Endothelial cell of umbilical vein (primary cell): ENCODE measurements at places on chromosomes 3 and 15.

DNA sequence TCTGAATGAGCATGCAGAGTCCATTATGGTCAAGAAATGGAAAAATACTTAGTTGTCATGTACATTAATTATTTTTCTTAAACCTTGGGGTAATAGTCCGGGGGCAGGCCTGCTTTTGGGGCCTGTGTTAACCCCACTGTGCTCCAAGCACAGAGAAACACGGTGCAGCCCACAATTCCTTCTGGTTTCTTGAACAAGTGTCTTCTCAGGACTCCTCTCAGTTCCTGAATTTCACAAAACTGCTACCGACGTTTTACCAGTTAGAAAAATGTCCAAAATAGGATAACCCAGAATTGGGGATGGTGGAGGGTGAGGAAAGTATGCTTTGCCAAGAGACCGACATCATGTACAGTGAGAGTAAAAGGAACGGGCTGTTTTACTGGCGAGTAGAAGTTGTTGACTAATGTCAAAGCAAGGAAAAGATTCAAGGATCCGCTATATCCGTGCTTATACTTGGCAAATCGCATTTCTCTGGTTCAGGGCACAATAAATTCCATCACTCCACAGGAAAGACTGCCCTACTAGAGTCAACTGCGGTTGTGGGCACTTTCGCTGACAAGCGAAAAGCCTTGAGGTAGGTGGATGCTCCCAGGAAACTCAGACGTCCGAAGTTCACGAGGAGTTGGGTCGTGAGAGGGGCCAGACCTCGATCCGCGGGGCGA lies 495 bp upstream of the NXPE3 start:
- no peak for DNase-seq

GRCh38 chr3:149596134-149596770 lies 61.6 kb downstream of the WWTR1 start:
- peak; percentile 82 for DNase-seq

DNA sequence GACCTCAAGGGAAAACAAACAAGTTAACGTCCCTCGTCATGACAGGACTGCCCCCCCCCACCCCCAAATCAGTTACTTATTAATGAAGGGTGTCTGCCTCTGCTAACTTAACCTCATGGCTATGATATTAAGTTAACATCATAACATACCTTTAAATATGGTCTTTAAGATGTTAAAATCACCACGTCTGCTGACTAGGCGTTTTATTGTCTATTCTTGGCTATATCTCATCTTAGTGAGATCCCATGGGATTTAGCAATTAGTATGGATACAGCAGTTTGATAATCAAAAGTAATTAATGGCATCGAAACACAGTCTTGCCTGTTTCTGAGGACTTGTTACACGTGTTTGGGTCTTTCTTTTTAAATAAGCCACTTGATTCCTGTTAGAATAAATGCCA lies 186.9 kb downstream of the FOXB1 start:
- no peak for DNase-seq

DNA sequence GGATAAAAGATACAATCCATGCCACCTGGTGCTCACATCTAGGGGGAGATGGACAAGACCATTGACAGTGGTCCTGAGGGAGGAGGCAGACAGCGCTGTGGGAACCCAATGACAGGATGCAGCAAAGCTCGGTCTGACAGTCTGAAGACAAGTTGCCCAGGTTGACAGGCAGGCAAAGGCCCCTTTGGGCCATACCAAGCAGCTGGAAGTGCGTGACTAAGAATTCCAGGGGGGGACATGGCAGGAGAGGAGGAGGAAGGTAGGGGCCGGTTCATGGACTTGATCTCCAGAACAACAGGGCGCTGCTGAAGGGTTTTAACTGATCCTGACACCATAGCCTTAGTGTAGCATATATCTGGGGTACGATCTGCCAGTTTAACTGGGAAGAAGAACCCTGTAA lies 83.4 kb downstream of the RPLP1 start:
- DNase-seq, result no peak

- no peak for DNase-seq
Observed at GRCh38 chr3:55267206-55267930, 219.7 kb downstream of the WNT5A start.

DNA sequence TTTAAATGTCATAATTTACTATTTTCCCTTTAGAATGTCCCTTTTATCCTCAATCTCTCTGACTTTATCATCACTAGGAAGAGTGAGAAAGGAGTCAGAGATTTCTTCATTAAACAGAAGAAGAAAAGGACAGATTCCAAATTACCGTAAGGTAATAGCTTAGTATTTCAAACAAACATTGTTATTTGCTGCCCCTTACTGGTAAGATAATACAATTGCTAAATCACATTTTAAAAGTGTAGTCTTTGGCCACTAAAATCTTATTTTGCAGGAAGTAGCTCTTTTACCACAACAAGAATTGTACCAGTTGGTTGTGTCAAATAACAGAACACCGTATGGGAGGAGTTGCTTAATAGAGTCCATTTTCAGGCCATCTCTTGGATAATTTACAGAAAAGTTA lies 53.7 kb downstream of the CGGBP1 start:
- DNase-seq, result peak; percentile 45

GRCh38 chr3:171192176-171192854 lies 165.8 kb upstream of the SLC2A2 start:
- DNase-seq, result peak; percentile 90

- no peak for DNase-seq
Observed at GRCh38 chr3:40765884-40766283, 241.1 kb downstream of the ZNF621 start.

DNA sequence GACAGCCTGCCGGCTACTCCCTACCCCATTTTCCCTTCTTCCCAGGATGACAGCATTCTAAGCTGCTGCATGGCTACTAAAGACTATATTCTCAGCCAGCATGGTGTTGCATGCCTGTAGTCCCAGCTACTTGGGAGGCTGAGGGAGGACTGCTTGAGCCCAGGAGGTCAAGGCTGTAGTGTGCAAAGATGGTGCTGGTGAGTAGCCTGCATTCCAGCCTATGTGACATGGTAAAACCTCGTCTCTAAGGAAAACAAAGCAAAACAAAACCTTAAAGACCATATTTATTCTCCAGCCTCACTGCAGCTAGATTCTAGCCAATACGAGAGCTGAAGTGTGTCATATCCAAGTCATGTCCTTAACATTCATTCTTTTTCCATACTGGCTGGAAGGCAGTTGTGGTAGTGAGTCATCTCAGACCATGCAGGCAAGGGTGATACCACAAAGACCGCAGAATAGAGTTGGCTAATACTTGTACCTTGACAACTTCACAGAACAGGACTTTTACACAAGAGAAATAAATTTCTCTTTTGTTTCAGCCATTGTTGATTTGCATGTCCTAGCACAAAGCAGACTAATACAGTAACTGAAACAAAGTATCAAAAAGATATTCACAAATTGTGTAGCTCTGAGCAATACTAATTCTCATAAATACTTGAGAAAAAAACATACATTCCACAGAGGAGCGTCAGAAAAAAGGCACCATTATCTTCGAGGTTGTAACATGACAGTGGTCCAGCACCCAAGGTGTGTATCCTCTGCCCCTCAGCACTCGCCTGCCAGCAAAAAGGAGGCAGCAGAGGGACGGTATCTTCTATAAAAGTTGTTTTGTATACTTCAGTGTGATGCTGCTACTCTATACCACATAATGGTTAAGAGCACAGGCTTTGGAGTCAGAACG lies 14.8 kb downstream of the PBRM1 start:
- DNase-seq, result peak; percentile 95
